ENCODE measurements at places on chromosomes 7 and 10. TPM values are rescaled to one million over a fixed set of nuclear protein-coding genes. Genes with fewer than 3 reads are reported as not detected.

RBP3 gene
- not detected for total RNA-seq

GRCh38 chr7:32519763-32520162 is 24.5 kb downstream of the AVL9 start:
- H3K4me1 ChIP-seq = no peaks in the 10 kb centered on the region
- H3K36me3 ChIP-seq = no peaks in the 10 kb centered on the region
- no peak for DNase-seq
- no peak overlapping the region for H3K4me3 ChIP-seq
- no peaks in the 10 kb centered on the region for H3K27me3 ChIP-seq
- H3K27ac ChIP-seq = no peak overlapping the region

GRCh38 chr7:98354052-98354451 is 46.8 kb downstream of the BAIAP2L1 start:
- no peak overlapping the region for H3K4me3 ChIP-seq
- DNase-seq = no peak
- H3K27ac ChIP-seq = no peak overlapping the region

DNA sequence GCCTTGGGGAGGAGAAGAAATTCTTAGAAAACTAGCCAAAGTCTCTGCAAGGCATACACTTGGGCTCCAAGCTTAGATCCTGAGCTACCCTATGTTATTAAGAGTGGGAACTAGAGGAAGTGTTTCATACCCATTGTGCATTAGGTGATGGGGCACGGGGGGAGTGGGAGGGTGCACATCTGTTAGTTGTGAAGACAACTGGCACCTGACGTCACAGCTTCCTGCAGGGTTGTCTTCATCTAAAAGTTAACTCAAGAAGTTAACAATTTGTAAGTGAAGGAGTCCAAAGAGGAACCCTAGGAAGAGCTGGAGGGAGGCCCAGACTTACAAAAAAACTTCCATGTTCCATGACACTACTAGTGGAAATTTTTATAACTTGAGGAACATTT is 158.1 kb downstream of the ADRA2A start:
- H3K4me1 ChIP-seq = no peaks in the 10 kb centered on the region
- no peak overlapping the region for H3K27ac ChIP-seq
- no peaks in the 10 kb centered on the region for H3K36me3 ChIP-seq
- H3K4me3 ChIP-seq = no peak overlapping the region
- DNase-seq = no peak

All from tibial nerve (tissue), 4 donors.